Stimulated activated CD8-positive, alpha-beta memory T cell treated with anti-CD3 and anti-CD28 coated beads, Interleukin-4, amount 100 ng/mL, for 1 hour (primary cell): ENCODE measurements at places on chromosomes 6 and 20.

- DNase-seq, result no peak
These were observed 20.6 kb upstream of the ZBTB24 start for GRCh38 chr6:109503327-109504224.

DNA sequence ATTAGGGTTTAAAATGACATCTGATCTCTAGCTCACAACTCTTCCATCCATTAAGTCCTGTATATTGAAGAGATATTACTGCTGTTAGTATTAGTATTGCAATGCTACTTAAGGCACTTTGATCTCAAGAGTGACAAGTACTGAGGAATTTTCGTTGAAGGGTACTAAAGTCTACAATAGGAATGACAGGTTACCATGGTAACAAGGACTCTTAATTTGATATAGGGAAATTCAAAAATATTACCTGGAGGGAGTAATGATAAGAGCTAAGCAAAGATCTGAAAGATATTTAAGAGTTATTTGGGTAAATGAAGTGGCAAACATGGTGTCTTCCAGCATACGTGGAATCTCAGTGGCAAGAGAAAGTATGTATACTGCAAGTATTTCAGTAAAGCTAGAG, 518.0 kb upstream of the SLC35B3 start:
- no peak for DNase-seq

GRCh38 chr6:37047346-37047688, 41.9 kb downstream of the FGD2 start:
- no peak for DNase-seq

GRCh38 chr20:61628480-61628879, 376.4 kb downstream of the CDH4 start:
- no peak for DNase-seq

DNA sequence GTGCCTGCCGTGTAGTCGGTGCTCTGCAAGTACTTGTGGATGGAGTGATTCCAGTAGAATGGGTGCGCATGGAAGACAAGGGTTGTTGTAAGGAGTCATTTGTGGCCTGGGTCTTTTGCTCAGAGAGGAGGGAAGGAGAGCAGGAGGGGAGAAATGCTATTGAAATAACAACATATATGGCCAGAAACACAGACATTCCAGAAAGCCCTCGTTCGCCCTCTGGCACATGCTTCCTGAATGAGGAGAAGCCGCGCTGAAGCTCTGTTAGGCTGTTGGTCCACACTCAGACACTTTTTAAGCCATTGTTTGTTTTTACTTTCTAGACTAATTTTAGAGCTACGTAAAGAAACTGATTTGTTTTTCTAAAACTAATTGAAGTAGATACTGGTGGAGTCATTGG, 107.4 kb downstream of the RPP40 start:
- DNase-seq, result no peak

DNA sequence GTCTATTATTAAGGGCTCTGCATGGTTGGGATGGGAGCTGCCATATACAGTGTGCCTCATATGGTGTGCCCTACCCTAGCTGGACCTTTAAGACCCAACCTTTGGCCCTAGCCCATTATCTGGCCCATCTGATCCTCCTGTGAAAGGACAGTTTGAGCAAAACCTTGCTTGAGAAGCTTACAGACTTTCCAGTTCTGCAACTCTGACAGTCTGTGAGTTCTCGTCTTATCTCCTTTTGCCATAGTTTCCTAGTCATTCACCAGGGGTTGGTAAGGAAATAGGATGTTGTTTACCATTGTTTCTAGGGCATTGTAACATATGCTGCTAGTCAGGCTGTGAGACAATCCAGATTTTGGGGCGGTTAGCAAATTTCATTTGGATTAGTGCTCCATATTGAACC, 17.2 kb downstream of the CTNNBL1 start:
- no peak for DNase-seq

DNA sequence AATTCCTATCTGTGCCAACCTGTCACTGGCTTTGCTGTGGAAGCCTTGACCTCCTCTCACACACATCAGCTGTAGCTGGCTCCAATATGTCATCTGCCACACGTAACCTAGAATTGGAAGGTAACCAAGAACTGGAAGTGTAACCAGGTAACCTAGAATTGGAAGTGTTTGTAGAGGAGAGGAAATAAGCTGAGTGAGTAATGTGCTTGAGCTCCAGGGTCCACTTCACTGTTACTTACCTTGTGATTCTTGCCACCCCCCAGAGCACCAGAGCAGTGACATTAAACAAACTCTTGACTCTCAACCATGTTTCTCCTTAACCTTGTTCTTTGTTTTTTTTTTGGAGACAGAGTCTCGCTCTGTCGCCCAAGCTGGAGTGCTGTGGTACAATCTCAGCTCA, 350.5 kb downstream of the NRN1 start:
- no peak for DNase-seq

GRCh38 chr6:159152041-159152440, 17.2 kb upstream of the FNDC1 start:
- DNase-seq, result no peak

DNA sequence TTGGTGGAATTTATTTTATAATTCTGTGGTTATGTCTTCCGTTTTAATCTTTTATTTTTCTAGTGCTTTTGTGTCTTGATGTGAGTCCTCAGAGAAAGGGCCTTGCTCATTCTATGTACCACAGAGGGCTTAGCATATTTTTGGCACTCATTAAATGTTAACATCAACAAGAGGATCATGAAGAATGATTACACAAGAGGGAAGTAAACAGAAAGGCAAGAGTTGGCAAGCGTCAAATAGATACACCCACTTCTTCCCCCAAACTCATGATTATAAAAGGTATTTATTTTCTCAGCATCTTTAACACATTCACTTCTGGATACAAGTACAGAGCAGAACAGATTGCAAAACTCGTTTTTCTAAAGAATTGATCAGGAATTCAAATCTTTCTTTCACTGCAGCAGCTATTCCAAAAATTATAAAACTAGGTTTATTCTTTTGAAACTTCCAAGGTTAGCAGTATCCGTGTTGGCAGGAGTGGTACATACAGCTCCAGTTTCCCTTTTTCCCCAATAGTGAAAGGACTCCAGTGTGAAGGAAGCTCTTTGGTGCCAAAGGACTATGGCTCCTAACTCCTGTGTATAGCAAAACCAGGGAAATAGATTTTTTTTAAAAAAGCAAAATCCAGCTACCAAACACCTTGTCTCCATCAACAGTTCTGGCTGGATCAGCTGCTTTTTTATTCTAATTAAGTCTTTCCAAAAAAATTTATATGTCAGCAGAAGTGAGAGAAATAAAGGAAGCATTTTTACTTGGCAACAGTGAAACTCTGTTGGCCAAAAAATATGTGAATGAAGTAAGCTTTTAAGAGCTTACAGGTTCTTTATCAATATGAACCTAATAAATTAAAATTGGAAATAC, 221.9 kb downstream of the ADGRG6 start:
- no peak for DNase-seq

DNA sequence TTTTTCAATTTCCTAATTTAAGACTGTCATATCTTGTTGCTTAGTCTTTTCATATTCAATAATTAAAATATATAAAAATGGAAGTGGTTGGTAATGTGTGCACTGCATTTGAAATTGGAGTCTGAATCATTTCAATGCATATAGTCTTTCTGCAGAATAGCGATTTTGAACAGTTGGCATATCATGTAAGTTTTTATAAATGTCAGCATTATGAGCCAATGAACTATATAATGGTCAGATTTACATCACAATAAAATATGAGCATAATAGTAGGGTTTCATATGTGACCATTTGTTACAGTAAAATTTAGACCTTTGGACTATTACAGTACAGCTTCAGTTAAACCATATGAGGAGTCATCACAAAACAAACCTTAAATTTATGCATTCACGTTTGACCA, 4.3 kb downstream of the RAB32 start:
- DNase-seq, result no peak

DNA sequence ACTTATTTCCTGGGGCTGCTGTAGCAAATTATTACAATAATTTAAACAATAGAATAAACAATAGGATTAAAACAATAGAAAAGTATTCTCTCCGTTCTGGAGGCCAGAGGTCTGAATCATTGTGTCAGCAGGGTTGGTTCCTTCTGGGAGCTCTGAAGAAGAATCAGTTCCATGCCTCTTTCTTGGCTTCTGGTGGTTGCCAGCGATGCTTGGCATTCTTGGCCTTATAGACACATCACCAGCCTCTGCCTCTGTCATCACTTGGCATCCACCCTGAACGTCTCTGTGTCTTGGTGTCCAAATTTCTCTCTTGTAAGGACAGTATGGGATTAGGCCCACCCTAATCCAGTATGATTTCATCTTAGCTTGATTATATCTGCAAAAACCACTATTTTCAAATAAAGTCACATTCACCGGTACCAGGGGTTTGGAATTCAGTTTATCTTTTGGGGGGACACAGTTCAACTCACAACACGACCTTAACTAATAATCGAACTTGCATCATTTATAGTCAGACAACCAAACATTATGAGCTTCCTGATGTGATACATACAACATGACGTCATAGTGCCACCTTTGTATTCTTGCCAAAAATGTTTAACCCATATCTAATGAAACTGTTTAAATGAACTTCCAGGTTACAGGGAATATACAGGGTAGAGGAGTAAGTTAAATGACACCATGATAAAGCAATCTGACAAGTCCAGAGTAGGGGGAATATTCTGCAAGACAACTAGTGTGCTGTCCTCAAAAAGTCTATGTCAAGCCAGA, 84.7 kb upstream of the RNF24 start:
- DNase-seq, result no peak

GRCh38 chr20:64167676-64168075, 3.4 kb downstream of the MYT1 start:
- DNase-seq, result no peak

DNA sequence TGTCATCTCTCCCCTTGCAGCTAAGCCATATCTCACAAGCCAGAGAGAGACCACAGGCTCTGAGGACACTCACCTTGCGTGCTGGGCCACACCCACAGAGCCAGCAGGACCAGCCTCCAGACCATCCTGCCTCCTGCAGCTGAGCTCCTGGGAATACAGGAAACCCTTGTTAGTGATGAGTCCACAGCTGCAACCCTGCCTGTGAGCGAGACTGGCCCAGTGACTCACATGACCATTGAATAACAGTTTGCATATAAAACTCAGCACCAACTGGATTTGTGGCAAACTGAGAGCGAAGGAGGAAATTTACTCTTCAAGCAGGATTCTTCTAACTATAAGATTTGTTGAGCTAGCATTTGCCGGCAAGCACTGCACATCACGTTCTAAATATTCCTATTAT, 3.0 kb downstream of the THBS2 start:
- no peak for DNase-seq

DNA sequence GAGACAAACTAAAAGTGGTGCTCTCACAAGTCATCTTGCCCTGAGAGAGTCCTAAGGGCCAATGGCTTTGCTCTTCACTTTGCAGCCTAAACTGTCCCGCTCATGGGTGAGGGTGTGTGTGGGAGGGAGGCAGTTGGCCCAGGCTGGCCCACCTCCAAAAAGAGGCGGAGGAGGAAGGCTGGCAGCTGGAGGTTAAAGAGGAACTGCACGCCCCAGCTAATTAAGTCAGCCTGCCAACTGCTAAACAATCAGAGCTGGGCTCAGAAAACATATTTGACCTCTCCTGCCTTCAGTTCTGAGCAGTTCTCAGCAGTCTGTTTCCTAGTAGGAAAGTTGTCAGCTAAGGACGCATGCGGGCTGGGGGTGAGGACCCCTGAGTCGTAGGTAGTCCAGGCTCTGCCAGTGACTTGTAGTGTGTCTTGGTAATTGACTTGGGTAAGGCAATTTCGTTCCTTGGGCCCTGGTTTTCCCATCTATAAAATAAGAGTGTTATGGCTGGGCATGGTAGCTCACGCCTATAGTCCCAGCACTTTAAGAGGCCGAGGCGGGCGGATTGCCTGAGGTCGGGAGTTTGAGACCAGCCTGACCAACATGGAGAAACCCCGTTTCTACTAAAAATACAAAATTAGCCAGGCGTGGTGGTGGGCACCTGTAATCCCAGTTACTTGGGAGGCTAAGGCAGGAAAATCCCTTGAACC, 17.0 kb downstream of the GSS start:
- no peak for DNase-seq

- no peak for DNase-seq
These were observed 8.6 kb upstream of the IP6K3 start for GRCh38 chr6:33755070-33755869.

- DNase-seq, result no peak
These were observed 113.0 kb upstream of the CST7 start for GRCh38 chr20:24836041-24836533.

GRCh38 chr20:19451923-19452295, 239.5 kb downstream of the SLC24A3 start:
- DNase-seq, result no peak
